ENCODE measurements at places on chromosomes 6 and 20. TPM values are rescaled to one million over a fixed set of nuclear protein-coding genes. Genes with fewer than 3 reads are reported as not detected.

DNA sequence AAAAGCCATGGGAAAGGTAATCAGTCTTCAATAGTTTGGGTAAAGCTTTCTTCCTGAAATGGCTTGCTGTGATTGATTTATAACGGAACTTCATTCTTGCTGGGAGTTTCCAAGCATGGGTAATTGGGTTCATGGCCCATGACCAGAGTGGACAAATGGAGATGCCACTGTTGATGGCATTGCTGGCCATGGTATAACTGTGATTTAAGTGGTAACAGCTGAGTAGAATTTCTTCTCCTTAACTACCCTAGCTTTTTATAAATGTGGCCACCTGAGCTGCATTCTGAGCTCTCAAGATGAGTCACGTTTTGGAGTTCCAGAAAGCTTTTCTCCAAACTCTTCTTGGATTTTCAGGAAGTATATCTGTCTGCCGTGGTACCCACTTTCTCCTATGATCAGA lies 39.9 kb upstream of the SNRPB2 start:
- DNase-seq: no peak

BTNL2 gene
- total RNA-seq: not detected

DNA sequence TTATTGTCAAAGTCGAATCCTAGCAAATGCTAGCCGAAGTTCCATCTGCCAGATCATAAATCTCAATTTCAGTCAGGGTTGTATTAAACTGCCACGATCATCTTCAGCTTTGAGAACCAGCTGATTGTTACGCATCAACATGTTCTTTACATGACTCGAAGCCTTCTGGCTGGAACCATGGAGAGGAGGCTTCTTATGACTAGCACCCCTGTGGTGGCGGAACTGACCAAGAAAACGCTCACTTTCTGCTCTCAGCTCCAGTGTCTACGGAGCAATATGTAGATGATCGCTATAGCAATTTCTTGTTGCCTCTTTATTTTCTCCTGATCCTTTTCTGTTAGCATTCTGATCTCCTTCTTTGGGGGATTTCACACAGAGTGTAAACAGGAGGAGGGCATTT lies 479.4 kb upstream of the SLC35B3 start:
- DNase-seq: no peak

DNA sequence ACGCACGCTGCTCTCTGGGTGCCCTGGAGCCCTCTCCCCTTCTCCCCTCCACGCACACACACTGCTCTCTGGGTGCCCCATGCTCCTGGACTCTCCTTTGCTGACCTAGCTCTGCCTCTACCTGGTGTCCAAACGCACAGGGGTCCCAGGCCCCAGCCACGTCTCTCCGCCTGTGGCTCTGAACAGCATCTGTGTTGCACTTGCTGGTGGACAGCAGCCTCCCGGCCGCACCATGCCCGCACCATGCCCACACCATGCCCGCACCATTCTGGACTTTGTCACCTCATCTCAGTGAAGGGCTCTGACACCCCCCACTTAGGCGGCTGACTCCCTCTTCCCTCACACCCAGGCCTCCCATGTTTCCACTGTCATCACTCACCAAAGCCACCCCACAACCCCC lies 21.8 kb downstream of the TCFL5 start:
- no peak for DNase-seq

GRCh38 chr20:35586751-35587425 lies 28.7 kb upstream of the SPAG4 start:
- DNase-seq: no peak

DNA sequence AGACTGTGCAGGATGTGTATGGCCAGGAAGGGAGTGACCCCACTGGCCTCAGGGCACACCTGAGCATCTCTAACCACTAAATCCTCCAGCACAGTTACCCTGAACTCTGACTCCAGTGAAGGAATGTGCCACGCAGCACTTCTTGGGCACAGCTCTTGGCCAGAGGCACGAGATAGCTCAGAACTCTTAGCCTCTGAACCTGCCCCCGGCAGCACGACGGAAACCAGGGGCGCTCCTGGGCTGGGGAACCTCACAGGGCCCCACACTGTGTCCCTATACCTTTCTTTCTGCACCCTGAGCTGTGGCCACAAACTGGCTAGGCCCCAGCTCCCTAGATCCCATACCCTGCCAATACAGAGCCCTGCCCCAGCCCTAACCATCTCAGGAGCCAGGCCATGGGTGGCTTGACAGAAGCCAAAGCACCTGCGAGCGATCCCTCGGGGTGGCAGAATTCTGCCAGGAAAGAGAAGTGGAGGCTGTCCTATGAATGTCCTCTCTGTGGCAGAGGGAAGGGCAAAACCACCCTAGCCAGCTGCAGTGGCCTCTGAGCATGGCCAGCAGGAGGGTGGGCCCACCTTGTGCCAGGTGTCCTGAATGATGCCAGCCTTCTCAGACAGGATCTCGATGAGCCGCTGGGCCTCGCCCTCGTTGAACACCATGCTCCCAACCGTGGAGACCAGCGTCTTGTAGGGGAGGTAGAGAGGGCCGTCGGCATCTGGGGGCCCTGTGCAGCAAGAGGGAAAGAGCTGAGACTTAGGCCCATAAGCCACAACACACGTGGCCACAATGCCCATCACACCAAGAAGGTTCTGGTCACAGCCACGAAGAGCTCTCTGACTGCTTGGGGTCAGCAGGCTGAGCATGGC lies 39.4 kb downstream of the RRBP1 start:
- no peak for DNase-seq

GRCh38 chr6:75852721-75853120 lies 103.7 kb downstream of the MYO6 start:
- peak; percentile 1 for DNase-seq

DNA sequence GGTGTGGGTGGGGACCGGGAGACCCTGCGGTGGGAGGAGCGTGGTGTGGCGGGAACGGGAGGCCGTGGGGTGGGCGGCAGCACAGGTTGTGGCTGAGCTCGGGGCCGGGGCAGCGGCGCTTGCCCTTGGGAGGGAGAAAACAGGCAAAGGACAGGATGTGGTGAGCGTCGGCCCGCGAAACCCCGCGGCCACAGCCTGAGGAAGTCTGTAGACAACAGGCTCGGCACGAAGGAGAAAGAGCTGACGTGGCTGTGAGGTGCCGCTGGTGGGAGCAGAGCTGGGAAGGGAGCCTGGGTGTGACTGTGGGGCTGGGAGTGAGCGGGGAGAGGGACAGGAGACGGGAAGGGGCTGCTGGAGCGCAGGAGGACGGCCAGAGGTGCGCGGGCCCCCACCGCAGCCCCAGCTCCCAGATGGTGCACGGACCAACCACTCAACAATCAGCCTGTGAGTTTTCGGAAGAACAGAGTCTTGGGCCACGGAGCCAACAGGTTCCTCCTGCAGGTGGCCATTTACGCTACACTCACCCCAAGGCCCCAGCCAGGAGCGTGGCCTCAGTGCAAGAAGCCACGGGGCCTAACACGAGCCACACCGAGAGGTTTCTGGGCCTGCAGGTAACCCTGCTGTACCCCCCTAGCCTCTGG lies 202.8 kb downstream of the DLL1 start:
- no peak for DNase-seq

DNA sequence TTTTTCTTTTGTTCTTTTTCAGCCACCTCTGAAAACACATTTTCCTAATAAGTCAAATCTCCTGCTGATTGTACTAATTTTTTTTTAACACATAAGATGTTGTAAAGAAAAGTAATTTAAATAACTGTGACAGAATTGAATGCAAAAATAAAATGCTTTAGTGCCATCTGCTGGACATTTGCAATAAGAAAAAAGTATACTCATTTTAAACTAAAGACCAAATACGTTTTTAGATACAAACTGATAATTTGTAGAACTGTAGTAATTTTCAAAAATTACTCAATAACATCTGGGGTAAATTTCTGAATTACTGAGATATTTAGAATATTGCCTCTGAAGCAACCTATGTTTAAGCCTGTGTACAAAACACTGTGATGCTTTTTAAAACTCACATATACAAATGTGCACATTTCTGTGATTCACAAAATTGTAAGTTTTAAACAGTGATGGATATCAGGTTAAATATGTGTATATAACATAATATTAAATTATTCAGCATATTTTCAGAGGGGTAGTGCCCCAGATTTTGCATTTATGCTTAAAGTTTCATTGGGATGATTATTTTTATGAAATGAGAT lies 198.7 kb downstream of the RIMS1 start:
- peak; percentile 13 for DNase-seq

DNA sequence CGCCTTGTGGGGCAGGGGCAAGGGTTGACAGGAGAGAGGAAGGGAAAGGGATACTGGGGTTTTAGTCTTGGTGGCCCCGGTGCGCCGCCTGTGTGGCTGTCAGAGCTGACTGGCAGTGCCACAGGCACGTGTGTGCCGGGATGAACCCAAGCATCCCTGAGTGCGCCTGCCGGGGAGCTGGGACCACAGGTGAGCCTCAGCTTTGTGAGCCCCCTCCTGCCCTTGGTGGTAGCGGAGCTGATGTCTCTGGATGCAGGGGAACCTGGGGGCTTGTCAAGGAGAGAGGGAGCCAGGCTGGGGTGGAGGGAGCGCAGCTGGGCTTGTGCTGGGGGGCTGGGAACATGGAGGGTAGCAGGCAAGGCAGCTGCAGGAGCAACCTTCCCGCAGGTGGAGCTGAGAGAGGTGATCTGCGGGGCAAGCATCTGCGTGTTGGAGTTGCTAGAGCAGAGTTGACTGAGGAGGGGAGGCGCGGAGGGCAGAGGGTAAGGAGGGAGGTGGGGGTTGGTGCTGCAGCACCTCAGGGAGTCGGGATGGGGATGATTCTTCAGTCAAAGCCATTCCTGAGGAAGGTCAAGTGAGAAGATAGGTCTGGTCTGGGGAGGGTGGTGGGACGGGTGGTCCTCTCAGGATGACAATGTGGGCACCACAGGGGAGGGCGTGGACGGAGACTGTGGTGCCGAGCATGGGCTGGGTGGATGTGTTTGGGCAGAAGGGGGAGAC lies 28.1 kb downstream of the PYGB start:
- DNase-seq: no peak

DNA sequence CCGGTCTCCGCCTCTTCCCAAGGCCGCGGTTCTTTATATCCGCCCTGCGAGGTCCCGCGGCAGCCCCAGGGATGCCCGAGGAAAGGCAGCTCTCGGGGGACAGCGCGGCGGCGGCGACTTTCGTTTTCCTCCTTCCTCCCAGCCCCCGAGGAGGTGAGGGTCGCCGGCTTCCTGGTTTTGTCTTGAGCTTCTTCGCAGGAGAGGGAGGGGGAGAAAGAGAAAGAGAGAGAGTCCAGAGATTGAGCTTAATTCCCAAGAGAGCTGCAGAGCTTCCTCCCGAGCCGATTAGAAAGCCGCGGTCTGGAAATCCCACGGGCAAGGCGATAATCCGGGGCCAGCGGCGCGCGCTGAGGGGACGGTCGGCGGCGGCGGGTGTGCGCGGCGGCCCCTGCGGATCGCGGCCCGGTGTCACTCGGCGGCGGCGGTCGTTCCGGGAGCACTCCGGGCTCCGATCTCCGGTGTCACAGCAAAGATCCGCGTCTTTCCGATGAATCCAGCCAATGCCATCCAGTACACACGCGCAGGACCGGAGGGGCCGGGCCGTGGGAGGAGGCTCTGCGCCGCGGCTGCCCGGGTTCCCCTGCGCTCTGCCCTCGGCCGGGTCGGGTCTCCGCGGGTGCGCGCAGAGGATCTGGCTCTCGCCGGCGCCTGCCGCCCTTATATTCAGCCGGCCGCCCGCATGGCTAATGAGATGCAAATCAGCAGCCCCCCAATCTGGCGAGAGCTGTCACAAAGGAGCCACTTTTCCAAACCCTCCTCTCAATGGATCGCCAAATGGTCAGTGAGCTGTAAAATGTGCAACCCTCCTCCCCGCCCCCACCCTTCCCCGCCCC lies at the start of gene DLL1:
DLL1 (minus strand) TSS at position 783 of the 833 bp plus-strand sequence. CDS start 939 bp downstream, outside the sequence.
- DNase-seq: no peak

DNA sequence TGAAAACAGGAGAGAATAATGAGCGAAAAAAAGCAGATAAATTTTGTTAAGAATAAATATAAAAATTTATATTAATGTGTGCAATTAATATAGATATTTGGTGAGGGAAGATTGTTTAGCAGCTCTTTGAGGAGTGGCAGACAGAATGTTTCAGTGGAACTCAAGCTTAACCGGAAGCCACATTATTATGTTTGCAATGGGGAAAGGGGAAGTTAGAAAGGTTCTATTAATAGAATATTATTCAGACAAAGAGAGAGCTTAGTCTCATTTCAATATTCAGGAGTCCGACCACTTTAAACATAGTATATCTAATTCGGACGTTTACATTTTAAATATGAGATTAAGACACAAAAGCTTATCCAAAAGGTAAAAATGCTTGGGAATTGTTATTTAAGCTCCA lies 81.6 kb upstream of the KHDRBS2 start:
- no peak for DNase-seq

GRCh38 chr6:100230115-100230952 lies 234.4 kb downstream of the SIM1 start:
- DNase-seq: no peak

All from NCI-H460 (cell line).